Activated T-helper 17 cell treated with anti-CD3 and anti-CD28 coated beads, Interleukin-2, amount 50 U/mL, for 72 hours (primary cell): ENCODE measurements at places on chromosomes 5 and 9.

DNA sequence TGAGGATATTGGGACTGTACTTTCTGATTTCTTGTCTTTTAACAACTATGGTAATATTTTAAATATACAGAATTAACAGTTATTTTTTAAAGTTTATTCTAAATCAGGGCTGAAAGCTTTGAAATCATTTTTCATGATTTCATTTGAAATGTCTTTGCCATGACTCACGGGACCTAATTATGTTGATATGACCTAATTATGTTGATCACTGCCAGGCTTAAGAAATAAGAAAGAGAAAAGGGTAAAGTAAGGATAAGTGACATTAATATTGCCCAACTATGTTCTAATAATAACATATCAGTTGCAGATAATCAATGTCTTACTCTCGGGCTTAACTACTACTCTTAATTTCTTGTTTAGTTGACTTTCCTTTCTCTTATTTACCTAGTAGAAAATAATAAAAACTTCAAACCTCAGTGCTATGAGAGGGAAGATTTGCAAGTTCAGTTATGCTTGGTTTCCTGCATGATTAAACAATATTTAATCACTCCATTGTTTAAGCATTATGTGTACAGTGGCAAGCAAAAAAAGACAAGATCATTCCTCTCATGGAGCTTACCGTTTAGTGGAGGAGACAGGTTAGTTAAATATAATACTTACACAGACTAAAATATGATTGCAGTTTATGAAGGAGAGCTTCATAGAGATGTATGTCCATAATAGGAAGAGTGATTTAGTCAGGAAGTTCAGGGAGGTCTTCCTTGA, 67.0 kb upstream of the EIF4EBP3 start:
- no peak overlapping the region for H3K4me3 ChIP-seq
- H3K36me3 ChIP-seq = peaks cover 67% of the 10 kb centered on the region
- ATAC-seq = no peak
- no peaks in the 10 kb centered on the region for H3K27me3 ChIP-seq
- no peaks in the 10 kb centered on the region for H3K4me1 ChIP-seq

GRCh38 chr5:131109540-131110255, 55.4 kb downstream of the HINT1 start:
- H3K4me3 ChIP-seq = no peak overlapping the region
- no peak overlapping the region for H3K27ac ChIP-seq
- peak; percentile 55 for ATAC-seq
- no peaks in the 10 kb centered on the region for H3K4me1 ChIP-seq
- H3K27me3 ChIP-seq = no peaks in the 10 kb centered on the region
- H3K36me3 ChIP-seq = no peaks in the 10 kb centered on the region

GRCh38 chr9:128575916-128576315, 23.5 kb downstream of the SPTAN1 start:
- no peak overlapping the region for H3K4me3 ChIP-seq
- peaks cover 11% of the 10 kb centered on the region for H3K4me1 ChIP-seq
- H3K36me3 ChIP-seq = peaks cover 96% of the 10 kb centered on the region
- ATAC-seq = no peak
- H3K27me3 ChIP-seq = no peaks in the 10 kb centered on the region
- no peak overlapping the region for H3K27ac ChIP-seq

GRCh38 chr9:95736891-95737522, 138.5 kb upstream of the ERCC6L2 start:
- H3K4me3 ChIP-seq = no peak overlapping the region
- no peaks in the 10 kb centered on the region for H3K27me3 ChIP-seq
- H3K36me3 ChIP-seq = no peaks in the 10 kb centered on the region

- peaks cover 35% of the 10 kb centered on the region for H3K36me3 ChIP-seq
- H3K27me3 ChIP-seq = no peaks in the 10 kb centered on the region
These were observed 1.5 kb downstream of the DNAJB5 start for GRCh38 chr9:34990908-34991606.

DNA sequence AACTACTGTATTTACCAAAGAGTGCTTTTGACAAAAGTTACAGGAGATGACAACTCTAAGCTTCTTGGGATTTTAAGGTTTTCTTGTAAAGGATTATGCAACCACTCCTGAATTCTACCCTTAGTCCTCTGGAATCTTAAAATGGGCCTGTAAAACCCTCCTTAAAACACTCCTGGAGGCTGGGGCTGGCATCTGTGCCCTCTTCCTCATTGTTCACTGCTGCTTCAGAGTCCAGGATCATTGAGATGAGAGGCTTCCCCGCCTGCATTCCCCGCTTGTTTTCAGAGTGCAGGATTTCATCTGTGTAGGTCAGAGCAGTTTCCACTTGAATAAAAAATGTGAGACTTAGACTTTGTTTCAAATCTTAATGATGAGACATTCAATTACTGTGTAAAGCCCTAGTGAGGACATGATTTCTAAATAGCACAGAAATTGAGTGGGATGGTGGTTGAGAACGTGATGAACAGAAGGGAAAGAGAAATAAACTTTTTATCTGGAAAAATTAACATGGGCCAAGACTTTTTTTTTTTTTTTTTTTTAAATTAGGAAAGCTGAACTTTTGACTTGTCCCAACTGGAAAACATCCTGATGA, 40.4 kb downstream of the PCSK5 start:
- H3K4me1 ChIP-seq = peaks cover 3% of the 10 kb centered on the region
- no peak overlapping the region for H3K27ac ChIP-seq
- peaks cover 5% of the 10 kb centered on the region for H3K36me3 ChIP-seq
- no peak overlapping the region for H3K4me3 ChIP-seq
- ATAC-seq = no peak

DNA sequence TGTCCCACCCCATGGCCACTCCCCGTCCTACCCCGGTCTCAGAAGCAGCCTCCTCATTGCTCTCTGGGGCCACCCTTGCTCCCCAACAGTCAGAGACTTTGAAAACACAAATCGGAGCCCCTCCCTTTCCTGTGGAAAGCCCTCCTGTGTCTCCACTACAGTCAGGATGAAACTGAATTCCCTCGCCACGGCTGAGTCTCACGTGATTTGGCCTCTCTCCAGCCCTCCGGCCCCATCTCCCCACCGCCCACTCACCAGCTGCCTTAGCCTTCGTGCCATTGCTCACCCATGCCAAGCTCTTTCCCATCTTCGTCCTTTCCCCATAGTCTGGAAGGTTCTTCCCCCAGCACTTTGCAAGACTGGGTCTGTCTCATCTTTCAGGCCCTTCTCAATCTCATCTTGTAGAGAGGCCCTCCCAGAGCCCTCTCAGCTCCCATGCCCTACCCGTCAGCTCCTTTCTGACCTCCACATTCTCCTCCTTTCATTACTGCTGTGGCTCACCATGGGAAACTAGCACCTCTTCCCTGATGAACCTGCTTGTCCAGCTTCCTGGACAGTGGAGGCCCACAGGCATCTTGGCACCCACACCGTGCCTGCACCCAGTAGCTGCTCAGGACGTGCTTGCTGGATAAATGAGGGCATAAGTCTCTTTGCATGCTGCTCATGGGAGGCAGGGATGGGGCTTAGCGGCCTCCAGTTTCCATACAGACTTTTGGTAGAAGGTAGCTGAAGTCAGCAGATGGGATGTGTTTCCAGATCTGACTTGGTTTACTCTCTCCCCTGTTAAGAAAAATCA, 126.4 kb upstream of the COL5A1 start:
- no peaks in the 10 kb centered on the region for H3K4me1 ChIP-seq
- ATAC-seq = no peak
- peaks cover 11% of the 10 kb centered on the region for H3K27me3 ChIP-seq
- no peaks in the 10 kb centered on the region for H3K36me3 ChIP-seq
- no peak overlapping the region for H3K4me3 ChIP-seq

GRCh38 chr5:177982072-177982727, 13.8 kb downstream of the PROP1 start:
- H3K4me3 ChIP-seq = no peak overlapping the region
- peaks cover 6% of the 10 kb centered on the region for H3K4me1 ChIP-seq
- no peak overlapping the region for H3K27ac ChIP-seq
- ATAC-seq = no peak
- peaks cover 38% of the 10 kb centered on the region for H3K27me3 ChIP-seq
- no peaks in the 10 kb centered on the region for H3K36me3 ChIP-seq
